ENCODE measurements at places on chromosomes 5 and 9. TPM values are rescaled to one million over a fixed set of nuclear protein-coding genes. Genes with fewer than 3 reads are reported as not detected.
A peak's percentile ranks its signal among the peaks of the same experiment; 100 is the strongest.

DNA sequence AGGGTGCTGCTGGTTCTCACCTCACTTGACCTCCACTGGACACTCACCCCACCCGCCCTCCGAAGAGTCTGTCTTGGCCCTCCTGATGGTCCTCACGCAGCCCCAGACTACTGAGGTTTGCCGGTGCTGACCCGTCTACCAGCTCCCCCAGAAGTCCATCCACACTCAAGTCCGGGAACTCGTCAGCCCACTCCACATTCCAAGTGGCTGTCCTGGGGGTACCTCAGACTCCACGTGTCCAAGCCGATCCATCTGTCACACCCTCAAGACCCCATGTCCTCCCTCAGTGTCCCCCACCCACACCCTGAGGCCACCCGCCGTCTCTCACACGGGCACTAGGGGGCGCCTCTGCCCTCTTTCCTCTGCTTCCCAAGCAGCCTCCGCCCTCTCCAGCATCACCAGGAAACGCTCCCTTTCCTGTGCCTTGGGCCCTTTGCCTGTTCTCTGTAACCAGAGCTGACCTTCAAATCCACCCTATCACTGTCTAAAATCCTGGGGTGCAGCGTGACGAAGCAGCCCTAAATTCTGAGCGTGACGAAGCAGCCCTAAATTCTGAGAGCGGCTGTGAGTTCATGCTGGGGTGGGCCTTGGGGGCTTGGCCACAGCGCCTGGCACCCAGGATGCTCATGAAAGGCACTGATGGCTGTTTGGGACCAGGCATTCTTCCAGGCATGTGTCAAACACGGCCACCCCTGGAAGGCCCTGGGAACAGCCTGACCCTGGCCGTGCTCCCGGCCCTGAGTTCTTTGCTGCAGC, 95.7 kb downstream of the KCNT1 start:
- H3K4me3 ChIP-seq: no peak overlapping the region
- H3K27ac ChIP-seq: no peak overlapping the region
- DNase-seq: no peak
- no peaks in the 10 kb centered on the region for H3K4me1 ChIP-seq
- H3K27me3 ChIP-seq: no peaks in the 10 kb centered on the region
- no peaks in the 10 kb centered on the region for H3K36me3 ChIP-seq

GRCh38 chr9:114777821-114778609, 27.8 kb downstream of the TNFSF15 start:
- no peaks in the 10 kb centered on the region for H3K27me3 ChIP-seq
- H3K4me1 ChIP-seq: peaks cover 16% of the 10 kb centered on the region
- peak; percentile 4 for DNase-seq

- no peak overlapping the region for H3K4me3 ChIP-seq
- no peak overlapping the region for H3K27ac ChIP-seq
Observed at GRCh38 chr5:149391524-149391923, 12.4 kb upstream of the IL17B start.

- H3K36me3 ChIP-seq: no peaks in the 10 kb centered on the region
- no peak overlapping the region for H3K27ac ChIP-seq
- H3K4me1 ChIP-seq: no peaks in the 10 kb centered on the region
- H3K4me3 ChIP-seq: no peak overlapping the region
- no peak for DNase-seq
Observed at GRCh38 chr5:174526177-174526576, 198.2 kb upstream of the MSX2 start.

DNA sequence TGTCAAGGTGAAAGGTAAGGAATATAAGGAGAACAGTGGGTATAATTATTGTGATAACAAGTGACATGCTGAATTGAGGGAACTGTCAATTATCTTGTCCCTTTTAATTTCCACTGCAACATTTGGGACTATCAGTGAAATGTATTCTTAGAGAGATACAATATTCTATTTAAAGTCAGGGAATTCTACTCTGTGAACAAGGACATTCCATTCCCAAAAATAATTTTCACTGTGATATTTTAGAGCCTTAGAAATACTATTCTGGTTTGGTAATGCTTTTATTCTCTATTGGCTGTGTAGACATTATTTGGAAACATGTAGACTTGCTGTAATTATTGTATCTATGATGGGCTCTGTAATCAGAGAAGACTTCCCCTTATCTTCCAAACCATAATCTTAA, 248.0 kb upstream of the PCSK5 start:
- no peak for DNase-seq
- no peaks in the 10 kb centered on the region for H3K27me3 ChIP-seq
- H3K36me3 ChIP-seq: no peaks in the 10 kb centered on the region
- no peak overlapping the region for H3K27ac ChIP-seq
- H3K4me3 ChIP-seq: no peak overlapping the region

GRCh38 chr5:140391312-140391711, 10.3 kb upstream of the ANKHD1 start:
- no peaks in the 10 kb centered on the region for H3K27me3 ChIP-seq
- H3K4me3 ChIP-seq: no peak overlapping the region
- DNase-seq: no peak
- no peaks in the 10 kb centered on the region for H3K4me1 ChIP-seq
- H3K27ac ChIP-seq: no peak overlapping the region

DNA sequence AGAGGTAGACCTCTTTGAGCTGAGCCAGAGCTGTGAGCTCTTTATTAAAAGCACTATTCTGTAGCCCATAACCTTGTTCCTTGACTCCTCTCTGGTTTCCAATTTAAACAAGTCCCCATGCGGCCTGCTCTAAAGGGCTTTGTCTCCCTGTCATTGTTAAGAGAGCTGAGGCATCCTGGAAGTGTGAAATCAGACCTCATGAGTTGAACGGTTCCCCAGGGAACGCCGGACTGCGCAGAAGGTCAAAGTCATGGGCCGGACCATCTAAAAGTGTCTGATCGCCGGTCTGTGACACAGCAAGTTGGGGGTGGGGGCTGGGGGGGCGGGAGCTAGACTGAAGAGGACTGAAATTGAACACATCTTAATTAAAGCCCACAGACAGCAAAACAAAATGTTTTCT, 265.8 kb downstream of the SLF1 start:
- H3K4me1 ChIP-seq: no peaks in the 10 kb centered on the region
- no peak overlapping the region for H3K27ac ChIP-seq
- H3K36me3 ChIP-seq: no peaks in the 10 kb centered on the region
- H3K27me3 ChIP-seq: no peaks in the 10 kb centered on the region
- DNase-seq: no peak
- H3K4me3 ChIP-seq: no peak overlapping the region

DNA sequence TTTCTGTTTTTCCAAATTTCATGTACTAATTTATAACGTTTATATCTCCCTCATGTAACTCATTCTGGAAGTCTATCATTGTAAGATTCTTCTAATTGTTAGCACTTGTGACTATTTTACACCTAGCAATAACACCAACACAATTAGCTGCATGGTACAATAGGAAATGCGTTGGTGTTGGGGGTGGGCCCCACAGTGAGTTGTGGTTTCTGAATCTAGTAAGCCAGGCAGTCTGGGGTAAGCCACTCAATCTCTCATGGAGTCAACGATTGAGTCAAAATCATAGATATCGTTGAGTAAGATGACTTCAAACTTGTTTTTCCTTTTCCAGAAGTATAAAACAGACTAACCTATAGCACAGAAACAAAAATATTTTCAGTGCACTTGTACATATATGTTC, 30.0 kb downstream of the IRX1 start:
- no peaks in the 10 kb centered on the region for H3K27me3 ChIP-seq
- H3K4me1 ChIP-seq: no peaks in the 10 kb centered on the region
- no peaks in the 10 kb centered on the region for H3K36me3 ChIP-seq
- H3K27ac ChIP-seq: no peak overlapping the region

- H3K4me1 ChIP-seq: no peaks in the 10 kb centered on the region
- H3K27ac ChIP-seq: no peak overlapping the region
- H3K4me3 ChIP-seq: no peak overlapping the region
- DNase-seq: no peak
- no peaks in the 10 kb centered on the region for H3K36me3 ChIP-seq
Observed at GRCh38 chr9:102779356-102779755, 215.8 kb upstream of the CYLC2 start.

GRCh38 chr5:128380337-128380736, 157.7 kb downstream of the FBN2 start:
- H3K27me3 ChIP-seq: no peaks in the 10 kb centered on the region
- no peak overlapping the region for H3K4me3 ChIP-seq
- no peaks in the 10 kb centered on the region for H3K4me1 ChIP-seq

GRCh38 chr9:21324047-21324446, 11.2 kb downstream of the KLHL9 start:
- H3K4me3 ChIP-seq: no peak overlapping the region
- H3K36me3 ChIP-seq: no peaks in the 10 kb centered on the region
- H3K4me1 ChIP-seq: peaks cover 25% of the 10 kb centered on the region
- H3K27me3 ChIP-seq: no peaks in the 10 kb centered on the region
- no peak for DNase-seq

DNA sequence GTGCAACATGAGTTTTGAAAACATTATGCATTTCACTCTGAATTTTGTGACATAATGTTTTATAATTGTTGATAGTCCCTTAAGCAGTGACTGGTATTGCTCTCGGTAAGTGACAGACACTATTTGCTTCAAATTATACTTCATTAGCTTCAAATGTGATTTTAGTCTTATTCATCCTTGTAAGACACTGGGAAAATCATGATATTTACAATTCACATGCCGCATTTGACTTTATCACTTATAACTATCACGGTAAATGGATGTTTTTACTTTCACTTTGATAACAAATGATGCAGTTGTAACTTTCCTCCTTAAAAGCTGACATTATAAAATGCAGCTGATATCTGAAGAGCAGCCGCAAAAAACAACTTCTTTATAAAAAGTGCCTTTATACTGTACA, 44.1 kb upstream of the ITGA2 start:
- H3K4me3 ChIP-seq: peak overlapping the region; percentile 33
- no peak for DNase-seq
- no peak overlapping the region for H3K27ac ChIP-seq
- no peaks in the 10 kb centered on the region for H3K27me3 ChIP-seq
- no peaks in the 10 kb centered on the region for H3K36me3 ChIP-seq

GRCh38 chr5:149172261-149172660, 31.0 kb downstream of the ABLIM3 start:
- H3K27ac ChIP-seq: no peak overlapping the region
- no peak for DNase-seq
- H3K36me3 ChIP-seq: no peaks in the 10 kb centered on the region
- H3K27me3 ChIP-seq: no peaks in the 10 kb centered on the region

DNA sequence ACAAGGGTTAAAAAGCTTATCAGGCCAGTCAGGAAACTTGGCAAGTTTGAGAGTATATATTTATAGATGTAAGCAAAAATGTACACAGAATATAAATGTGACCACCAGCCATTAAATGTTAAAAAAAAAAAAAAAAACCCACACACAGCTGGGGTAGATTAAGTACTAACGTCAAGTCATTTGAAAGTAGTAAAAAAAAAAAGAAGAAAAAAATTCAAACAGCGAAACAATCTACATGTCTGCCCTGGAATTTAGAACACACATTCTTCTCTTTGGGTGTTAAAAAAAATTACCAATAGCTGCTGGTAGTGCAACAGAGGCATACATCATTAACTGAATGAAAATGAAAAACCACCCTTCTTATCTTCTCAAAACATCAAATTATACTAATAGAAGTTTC, 269.7 kb downstream of the MLLT3 start:
- H3K4me1 ChIP-seq: no peaks in the 10 kb centered on the region
- DNase-seq: no peak
- peaks cover 4% of the 10 kb centered on the region for H3K36me3 ChIP-seq
- no peak overlapping the region for H3K4me3 ChIP-seq

DNA sequence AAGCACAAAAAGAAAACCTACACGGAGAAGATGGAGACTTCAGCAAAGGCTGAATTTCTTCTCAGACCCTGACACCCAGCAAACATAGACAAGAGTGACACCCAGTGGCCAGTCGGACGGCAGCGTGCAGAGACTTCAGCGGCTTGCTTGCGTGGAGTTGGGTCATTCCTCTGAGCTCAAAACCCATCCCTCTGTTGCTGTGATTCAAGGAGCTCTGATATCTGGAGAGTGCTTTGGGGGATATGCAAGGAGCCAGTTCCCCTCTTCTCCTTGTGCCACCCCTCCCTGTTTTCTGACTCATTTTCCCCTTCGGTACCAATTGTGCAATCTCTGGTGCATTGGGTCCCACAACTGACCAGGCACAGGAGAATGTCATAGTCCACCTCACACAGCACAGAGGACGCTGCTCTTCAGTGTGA, 27.5 kb downstream of the SH3TC2 start:
- H3K4me3 ChIP-seq: no peak overlapping the region
- peak; percentile 55 for DNase-seq
- H3K27me3 ChIP-seq: no peaks in the 10 kb centered on the region
- no peak overlapping the region for H3K27ac ChIP-seq

GRCh38 chr5:132142459-132142858, 68.9 kb downstream of the CSF2 start:
- DNase-seq: no peak
- no peaks in the 10 kb centered on the region for H3K27me3 ChIP-seq
- no peak overlapping the region for H3K4me3 ChIP-seq
- H3K4me1 ChIP-seq: no peaks in the 10 kb centered on the region
- H3K27ac ChIP-seq: no peak overlapping the region

- no peaks in the 10 kb centered on the region for H3K36me3 ChIP-seq
- no peak overlapping the region for H3K4me3 ChIP-seq
- no peaks in the 10 kb centered on the region for H3K27me3 ChIP-seq
- DNase-seq: no peak
Observed at GRCh38 chr5:178340187-178340586, 107.6 kb upstream of the PHYKPL start.

DNA sequence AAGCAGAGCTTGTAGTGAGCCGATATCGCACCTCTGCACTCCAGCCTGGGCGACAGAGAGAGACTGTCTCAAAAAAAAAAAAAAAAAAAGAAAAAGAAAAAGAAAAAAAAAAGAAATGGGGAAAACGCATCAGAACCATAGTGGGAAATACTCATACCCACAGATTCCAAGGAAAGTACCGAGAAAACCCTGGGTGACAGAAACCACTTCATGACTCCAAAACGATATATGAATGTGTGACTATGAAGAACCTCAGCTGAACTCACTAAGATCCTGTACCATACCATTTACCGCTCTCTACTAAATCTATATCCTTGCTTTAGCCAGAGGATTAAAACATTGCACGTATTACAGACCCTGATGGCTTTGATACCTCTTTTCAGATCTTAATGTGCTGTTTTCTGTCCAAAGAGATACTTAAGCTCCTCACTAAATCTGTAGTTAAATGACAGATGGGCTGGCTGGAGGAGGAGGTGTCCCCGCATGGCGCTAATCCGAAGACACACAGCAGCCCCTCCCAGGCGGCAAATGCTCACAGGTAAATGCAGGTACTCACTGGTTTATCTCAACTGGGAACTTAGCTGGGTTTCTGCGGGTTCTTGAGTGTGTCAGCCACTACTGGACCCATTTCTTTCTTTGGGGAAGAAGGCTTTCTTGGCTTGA, 2.8 kb downstream of the LPCAT1 start:
- DNase-seq: no peak
- no peaks in the 10 kb centered on the region for H3K27me3 ChIP-seq
- H3K4me1 ChIP-seq: peaks cover 58% of the 10 kb centered on the region
- no peak overlapping the region for H3K4me3 ChIP-seq
- no peak overlapping the region for H3K27ac ChIP-seq

SLC23A1 gene
- not detected for total RNA-seq

PDE6A gene
- not detected for total RNA-seq

MVB12B gene
- total RNA-seq: 6.0 TPM

GABRB2 gene
- not detected for total RNA-seq

GPR151 gene
- not detected for total RNA-seq

SPATA6L gene
- total RNA-seq: 3.4 TPM

CTNNA1 gene
- total RNA-seq: 22.7 TPM

ADAMTS2 gene
- not detected for total RNA-seq

GZMA gene
- 28.2 TPM for total RNA-seq

ADCY2 gene
- not detected for total RNA-seq
